Fibroblast of the aortic adventitia (primary cell): ENCODE measurements at places on chromosomes 16 and 17. TPM values are rescaled to one million over a fixed set of nuclear protein-coding genes. Genes with fewer than 3 reads are reported as not detected.

GRCh38 chr17:19386974-19387920, at the start of gene MFAP4:
Gene MFAP4 (minus strand): TSS chr17:19387190. CDS start chr17:19387155, 35 bp downstream.
- peak; percentile 98 for DNase-seq

DNA sequence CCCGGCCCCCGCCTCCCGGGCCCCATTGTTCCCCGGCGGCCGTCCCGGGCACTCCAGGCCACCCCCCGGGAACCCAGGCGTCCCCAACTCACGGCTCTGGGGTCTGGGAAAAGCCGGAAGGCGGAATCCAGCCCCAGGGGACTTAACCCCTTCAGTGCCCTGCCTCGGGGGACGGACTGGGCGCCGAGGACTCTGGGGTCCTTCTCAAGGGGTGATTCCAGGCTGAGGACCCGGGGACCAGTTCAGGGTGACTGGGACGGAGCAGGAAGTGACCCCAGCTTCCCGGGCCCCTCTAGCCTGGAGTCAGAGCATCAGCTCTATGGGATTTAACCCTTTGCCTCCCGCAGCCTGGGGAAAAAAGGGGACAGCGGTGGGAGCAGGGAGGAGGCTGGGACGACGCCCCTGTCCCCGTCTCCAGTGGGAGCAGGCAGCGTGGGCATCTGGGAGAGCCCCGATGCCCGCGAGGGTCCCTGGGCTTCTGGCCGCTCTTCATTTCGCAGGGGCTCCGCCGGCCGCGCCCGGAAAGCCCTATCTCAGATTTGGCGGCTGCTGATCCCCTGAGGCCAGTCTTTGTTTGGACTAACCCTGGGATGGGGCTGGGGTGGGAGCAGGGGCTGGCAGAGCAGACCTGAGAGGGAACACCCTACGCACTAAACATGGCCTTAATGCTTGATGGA, at the start of gene ZNF629:
Gene ZNF629 (minus strand): TSS at position 270 of the 677 bp plus-strand sequence. CDS start 2,723 bp downstream, outside the sequence.
- peak; percentile 74 for DNase-seq

DNA sequence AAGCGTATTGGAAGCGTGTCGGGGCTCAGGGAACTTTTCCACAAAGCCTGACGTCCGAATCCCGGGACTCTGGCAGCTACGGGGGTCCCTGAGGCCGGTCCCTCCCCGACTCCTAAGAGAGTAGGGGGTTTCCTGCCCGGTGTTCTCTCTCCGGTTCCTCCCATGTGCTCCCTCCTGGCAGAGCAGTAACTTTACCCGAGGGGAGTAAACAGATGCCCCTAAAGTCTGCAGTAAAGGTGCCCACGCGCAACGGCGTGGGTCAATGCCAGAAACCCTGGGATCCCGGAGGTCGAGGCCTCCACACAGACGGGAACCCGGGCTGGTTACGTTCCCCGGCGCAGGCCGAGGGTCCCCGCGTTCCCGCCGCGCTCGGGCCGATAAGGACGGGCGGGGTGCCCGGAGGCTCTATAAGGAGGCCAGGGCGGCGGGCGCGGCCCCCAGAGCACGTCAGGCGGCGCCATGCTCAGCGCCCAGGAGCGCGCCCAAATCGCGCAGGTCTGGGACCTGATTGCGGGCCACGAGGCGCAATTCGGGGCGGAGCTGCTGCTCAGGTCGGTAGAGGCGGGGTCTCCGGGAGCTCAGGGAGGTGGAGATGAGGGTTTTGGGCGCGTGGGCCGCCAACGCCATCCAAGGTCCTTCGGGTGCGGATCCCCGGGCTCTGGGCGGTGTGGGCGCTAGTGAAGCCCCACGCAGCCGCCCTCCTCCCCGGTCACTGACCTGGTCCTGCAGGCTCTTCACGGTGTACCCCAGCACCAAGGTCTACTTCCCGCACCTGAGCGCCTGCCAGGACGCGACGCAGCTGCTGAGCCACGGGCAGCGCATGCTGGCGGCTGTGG, at the start of gene HBM:
Gene HBM (plus strand): TSS at position 440 of the 836 bp plus-strand sequence. CDS start 20 bp downstream, at position 460.
- DNase-seq: no peak

DNA sequence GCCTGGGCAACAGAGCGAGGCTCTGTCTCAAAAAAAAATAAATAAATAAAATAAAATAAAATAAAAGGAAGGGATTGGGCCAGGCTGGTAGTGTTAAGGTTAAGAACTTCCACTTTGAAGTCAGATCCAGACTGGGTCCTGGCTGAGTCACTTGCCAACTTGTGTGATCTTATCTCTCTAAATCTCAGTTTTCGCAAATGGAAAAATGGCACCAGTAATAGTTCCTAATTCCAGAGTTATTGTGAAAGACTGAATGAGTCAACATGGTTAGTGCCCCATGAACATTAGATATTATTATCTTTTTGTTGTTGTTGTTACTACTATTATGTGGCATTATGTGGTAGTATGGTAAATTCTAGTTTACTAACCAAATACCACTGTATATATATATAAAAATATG, 188.0 kb upstream of the AXIN2 start:
- DNase-seq: peak; percentile 67

DNA sequence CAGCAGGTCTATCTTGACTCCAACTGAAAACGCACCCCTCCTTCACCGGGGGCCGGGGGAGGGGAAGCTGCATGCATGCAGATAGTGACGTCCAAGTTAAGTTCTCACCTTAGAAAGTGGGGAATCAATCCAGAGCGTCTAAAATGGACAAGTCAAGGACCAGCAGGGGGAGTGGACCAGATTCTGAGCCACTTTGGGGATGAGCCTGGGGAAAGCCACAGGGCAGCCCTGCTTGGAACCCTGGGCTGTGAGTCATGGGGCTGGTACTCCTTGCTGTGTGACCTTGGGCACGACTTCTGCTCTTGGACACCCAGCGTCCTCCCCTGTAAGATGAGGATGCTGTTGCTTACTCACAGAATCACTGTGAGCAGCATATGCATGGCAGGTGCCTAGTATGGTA, 9.1 kb downstream of the TNFRSF13B start:
- DNase-seq: no peak

GRCh38 chr16:16083421-16084156, 134.2 kb downstream of the ABCC1 start:
- DNase-seq: peak; percentile 32

DNA sequence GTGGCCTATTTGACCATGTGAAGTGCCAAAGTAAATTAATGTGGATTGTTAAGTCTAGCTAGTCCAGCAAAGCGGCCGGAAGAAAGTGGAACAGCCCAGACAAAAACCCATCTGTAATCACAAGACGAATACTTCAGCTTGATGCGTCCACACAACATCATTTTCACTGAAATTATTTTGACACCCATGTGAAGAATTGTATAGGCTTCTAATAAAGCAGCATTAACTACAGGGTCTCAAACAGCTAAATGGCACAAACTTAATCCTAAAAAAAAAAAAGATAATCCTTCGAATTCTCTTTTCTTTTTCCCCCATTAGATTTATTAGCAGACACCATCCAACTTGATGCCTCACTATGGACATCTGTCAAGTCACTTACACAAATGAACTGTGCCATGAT, 73.8 kb downstream of the TOX3 start:
- DNase-seq: no peak

DNA sequence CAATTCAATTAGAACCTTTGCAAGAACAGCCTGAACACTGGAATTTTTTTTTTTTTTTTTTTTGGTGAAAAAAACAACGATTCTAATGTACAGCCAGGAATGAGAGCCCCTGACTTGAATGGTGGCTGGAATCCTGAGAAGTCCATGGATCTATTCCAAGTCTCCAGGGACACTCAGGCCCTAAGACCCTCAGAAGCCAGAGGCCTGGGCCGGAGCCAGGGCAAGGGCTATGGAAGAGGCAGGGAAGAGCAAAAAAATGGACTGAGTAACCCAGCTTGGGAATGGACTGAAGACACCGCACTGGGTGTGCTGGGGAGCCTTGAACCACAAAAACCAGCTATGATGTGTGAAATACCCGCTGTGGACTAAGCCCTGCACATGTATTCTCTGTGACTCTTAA, 60.3 kb upstream of the LHX1 start:
- no peak for DNase-seq

DNA sequence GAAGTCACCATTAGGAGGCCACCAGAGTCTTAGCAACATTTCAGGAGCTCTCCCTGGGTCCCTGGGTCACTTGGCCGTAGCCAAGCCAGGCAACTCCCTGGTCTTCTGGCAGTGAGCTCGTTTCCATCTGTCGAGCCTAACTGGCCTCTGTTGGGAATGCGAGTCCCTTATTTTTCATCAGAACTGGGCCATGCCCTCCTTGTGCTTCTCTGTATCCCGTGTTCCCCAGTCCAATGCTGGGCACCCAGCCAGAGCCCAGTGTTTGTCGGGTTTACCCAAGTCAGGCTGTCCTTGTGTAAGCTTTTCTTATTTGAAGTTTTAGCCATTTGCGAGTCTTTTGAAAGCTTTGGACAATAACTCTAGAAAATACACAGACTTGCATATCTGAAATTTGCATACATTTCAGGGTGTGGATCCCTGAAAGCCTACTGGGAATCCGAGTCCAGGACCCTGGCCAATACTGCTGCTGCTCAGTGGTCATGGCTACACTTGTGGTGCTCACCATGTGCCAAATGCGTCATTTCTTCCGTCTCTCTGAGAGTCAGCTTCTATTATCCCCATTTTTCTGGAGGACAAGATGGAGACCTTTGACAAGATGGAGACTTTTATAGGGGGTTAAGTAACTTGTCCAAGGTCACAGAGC, 81.6 kb upstream of the LGALS9 start:
- DNase-seq: peak; percentile 70

GRCh38 chr17:49545007-49545660, 30.5 kb upstream of the NXPH3 start:
- no peak for DNase-seq

- no peak for DNase-seq
Measured at GRCh38 chr17:57599271-57600045, 145.6 kb downstream of the CCDC182 start.

DNA sequence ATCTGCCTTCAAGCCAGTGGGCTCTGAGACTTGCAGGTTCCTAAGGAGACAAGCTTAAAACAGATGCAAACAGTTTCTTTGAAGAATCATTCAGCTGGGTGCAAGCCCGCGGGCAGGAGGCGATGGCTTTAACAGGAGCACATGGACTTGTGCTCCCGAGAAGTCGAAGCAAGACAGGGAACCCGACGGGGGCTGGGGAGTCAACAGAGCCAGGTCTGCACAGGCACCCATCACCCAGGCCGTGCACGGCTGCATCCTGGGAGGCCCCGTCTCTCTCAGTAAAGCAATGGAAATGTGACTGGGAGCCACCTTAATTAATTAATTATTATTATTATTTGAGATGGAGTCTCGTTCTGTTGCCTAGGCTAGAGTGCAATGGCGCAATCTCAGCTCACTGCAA, 333 bp upstream of the PTX4 start:
- DNase-seq: no peak

- no peak for DNase-seq
Measured at GRCh38 chr17:49045376-49045775, 48.2 kb downstream of the IGF2BP1 start.

- no peak for DNase-seq
Measured at GRCh38 chr16:86994215-86994614, 323.0 kb downstream of the C16orf95 start.

DNA sequence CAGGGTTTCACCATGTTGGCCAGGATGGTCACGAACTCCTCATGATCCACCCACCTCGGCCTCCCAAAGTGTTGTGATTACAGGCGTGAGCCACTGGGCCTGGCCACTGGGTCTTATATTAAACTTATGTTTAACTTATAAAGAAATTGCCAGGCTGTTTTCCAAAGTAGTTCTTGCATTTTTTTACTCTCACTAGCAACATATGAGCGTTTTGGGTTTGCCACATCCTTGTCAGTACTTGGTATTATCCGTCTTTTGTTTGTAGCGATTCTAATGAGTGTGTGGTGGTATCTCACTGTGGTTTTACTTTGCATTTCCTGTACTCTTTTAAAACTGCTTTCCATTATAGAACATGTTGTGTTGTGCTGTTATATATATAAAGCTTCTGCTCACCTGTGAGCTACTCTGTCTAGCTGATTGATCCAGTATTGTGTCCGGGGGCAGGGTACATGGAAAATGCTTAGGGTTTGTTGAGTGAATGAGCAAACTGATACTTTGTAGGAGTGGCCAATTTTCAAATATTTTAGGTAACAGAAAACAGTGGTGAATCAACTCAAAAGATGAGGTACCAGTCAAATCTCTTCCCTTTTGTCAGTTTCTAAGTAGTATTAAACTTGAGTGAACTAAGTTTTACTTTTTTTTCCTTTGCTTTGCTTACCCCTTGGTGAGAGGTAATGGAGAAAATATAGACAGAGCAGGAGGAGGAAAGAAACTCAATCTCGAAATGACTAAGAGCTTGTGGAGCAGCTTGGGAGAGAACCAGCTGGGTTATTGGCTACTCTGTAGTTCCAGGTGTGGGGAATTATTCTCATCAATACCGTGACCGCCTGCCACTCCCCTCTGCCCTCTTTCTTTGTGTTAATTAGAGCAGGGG, 75.8 kb downstream of the PITPNC1 start:
- DNase-seq: no peak

- no peak for DNase-seq
Measured at GRCh38 chr16:67166110-67166547, 1.6 kb downstream of the HSF4 start.

DNA sequence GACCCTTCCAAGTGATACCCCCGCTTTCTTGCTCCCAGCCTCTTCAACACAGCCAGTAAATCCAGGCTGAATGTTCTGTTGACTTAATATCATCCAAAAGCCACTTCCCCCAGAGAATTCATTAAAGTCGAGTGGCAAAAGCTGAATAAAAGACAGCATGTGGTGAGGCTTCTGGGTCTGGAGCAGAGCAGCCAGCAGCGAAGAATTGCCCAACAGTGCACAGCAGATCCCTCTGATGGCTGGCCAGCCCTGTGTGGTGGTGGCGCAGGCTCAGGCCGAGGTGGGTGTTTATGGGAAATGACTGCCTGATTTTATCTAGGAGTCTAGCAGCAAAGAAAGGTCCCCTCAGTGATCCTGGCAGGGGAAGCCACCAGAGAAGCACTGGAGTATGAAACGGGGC, 30.3 kb upstream of the RCVRN start:
- no peak for DNase-seq

GRCh38 chr17:73630531-73630930, 13.7 kb downstream of the SDK2 start:
- DNase-seq: no peak

DNA sequence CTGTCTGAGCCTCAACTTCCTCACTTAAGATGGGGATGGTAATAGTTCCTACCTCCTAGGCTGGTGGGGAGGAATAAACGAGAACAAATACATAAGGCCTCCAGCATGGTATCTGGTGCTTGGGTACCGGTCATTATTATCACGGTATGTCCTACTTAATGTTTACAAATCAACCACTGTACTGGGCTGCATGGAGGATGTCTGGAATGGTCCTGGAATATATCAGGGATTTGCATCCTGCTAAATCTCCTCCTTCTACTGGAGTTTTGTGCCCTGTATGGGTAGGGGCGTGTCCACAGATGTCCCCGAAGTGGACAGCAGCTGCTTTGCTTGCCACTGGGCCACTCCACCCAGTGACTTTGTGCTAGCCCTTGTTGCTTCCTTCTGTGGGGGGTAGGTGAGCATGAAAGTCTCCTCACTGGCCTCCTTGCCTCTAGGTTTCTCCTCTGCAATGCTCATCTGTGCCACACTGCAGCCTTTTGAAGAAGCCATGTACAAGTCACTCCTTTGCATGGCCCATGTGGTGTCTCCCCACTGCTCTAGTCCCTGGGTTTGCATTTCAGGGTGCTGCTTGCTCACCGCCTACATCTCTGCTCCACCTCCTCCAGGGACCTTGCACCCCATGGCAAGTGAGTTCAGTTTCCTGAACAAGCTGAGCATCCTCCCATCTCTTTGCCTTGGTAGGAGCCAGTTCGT, 2.2 kb upstream of the CMIP start:
- DNase-seq: no peak

XPO6 gene
- 112 and 183 TPM in 2 replicates for total RNA-seq

G6PC1 gene
- not detected in 2 replicates for total RNA-seq

KLHL10 gene
- 0.09 and 0.90 TPM in 2 replicates for total RNA-seq

CCL4L2 gene
- not detected in 2 replicates for total RNA-seq

RUNDC3A gene
- not detected in 2 replicates for total RNA-seq

GLIS2 gene
- total RNA-seq: 3.3 and 6.6 TPM in 2 replicates

SRCAP gene
- 10.8 and 21.9 TPM in 2 replicates for total RNA-seq

NUPR1 gene
- 28.8 and 56.1 TPM in 2 replicates for total RNA-seq

VTN gene
- total RNA-seq: 0.09 and 0.82 TPM in 2 replicates
